ENCODE measurements at places on chromosomes 5 and 9. TPM values are rescaled to one million over a fixed set of nuclear protein-coding genes. Genes with fewer than 3 reads are reported as not detected.

- no peak for DNase-seq
Observed at GRCh38 chr9:70868041-70868440, 253.4 kb downstream of the TRPM3 start.

STKLD1 gene
- total RNA-seq, result not detected

IRX1 gene
- not detected for total RNA-seq

DNA sequence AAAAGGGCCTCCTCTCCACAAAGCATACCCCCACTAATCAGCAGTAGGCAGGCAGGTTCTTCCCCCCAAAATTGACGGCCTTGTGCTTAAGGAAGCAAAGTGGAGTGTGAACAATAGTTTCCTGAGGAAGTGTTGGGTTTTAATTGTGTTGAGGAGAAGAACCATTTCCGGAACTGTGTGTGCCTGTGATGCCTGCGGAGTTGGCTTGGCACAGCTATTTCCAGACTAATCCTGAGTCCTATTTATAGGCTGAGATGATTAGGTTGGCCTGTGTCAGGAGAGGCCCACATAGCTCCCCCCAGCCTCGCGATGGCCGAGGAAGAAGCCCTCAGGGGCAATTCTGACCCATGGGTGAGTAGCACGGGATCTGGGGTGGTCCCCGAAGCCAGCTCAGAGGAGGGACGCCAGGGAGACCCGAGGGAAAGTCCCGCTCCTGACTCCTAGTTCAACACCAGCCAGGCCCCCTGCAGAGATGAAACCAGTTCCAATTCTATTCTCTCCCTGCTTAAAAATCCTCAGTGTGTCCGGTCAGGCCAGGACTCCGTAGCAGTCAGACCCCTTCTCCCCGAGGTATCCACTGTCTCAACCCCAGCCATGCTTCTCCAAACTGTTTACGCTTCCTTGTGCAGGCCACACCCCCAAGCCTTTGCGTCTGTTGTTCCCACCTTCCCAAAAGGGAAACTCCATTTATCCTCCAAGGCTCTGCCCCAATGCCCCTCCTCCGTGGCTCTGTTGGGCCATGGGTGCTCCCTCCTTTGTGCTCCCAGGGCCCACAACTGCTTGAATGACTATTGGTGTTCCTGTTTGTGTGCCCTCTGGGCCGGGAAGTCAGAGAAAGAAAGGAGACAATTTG is 18.1 kb downstream of the GSN start:
- DNase-seq, result peak; percentile 89

- no peak for DNase-seq
Observed at GRCh38 chr5:117955831-117956230, 1032.5 kb downstream of the DTWD2 start.

- DNase-seq, result no peak
Observed at GRCh38 chr5:139600336-139600949, 39.3 kb downstream of the UBE2D2 start.

GRCh38 chr5:138560971-138561370 is 14.2 kb downstream of the HSPA9 start:
- no peak for DNase-seq

TMEM174 gene
- not detected for total RNA-seq

DNA sequence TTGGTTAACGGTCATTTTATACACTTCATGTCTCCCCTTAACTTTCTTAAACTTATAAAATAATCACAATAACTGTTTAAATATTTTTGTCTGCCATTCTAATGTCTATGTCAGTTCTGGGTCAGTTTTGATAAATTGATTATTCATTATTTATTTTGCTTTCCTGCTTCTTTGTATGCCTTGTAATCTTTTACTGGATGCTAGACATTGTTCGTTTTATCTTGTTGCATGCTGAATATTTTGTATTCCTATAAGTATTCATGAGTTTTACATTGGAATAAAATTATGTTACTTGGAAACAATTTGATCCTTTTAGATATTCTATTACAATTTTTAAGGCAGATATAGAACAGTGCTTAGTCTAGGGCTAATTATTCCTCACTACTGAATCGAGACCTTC is 952.0 kb downstream of the NR2F1-AS1 start:
- DNase-seq, result no peak

DNA sequence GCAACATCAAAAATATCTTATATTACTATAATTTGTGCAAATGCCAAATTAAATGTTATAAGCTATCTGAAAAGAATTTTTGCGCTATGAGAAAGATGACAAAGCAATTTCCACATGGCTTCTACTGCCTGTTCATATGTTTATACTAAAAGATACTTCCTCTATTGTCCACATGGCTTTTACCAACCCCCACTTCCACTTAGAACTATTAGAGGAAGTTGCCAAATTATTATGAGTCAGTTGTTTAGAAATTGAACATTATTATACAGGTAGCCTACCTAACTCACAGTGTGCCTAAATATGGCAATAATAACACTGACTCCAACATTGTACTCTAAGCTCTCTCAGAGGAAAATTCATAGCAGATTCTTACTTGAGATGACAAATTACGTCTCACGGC is 37.6 kb upstream of the SLC27A6 start:
- DNase-seq, result no peak

HNRNPH1 gene
- 429 TPM for total RNA-seq

Measured in mesenteric fat pad (tissue), 1 donor.